ENCODE measurements at places on chromosomes 2 and 18.

DNA sequence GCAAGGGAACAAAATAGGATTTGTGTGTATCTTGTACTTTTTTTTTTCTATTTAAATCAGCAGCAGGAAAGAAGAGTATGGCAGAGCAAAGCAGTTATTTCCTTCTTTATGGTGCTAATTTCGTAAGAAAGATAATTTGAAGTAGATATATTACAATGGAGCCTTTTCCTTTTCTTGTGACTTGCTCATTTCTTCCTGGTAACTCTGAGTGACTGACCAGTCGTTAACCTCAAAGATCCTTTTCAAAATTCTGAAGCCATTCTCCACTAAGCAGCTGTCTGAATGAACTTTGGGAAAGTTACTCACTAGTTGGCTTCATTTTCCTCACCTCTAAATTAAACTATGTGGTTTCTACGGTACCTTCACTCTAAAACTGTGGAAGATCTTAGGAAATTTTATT is 24.6 kb downstream of the AFTPH start:
- DNase-seq = no peak

- DNase-seq = no peak
These were observed 291.6 kb downstream of the TNS1 start for GRCh38 chr2:217711188-217711587.

DNA sequence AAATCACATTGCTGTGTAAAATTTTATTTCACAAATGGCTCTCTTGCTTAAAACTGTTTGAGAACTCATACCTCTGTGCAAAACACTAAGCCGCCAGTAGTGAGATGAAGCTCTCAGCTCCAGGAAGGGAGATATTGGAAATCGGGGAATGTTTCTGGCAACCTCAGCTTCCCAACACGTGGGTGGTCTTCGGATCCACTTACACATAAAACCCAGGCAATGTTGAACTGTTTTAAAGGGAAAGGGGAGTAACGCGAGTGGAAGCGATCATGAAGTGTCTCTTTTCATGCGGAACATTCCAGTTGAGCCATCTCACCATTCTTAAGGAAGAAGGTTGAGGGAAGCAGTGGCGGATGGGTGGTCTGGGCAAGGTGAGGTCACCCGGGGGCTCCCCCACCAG is 136.8 kb downstream of the ASB1 start:
- DNase-seq = no peak

DNA sequence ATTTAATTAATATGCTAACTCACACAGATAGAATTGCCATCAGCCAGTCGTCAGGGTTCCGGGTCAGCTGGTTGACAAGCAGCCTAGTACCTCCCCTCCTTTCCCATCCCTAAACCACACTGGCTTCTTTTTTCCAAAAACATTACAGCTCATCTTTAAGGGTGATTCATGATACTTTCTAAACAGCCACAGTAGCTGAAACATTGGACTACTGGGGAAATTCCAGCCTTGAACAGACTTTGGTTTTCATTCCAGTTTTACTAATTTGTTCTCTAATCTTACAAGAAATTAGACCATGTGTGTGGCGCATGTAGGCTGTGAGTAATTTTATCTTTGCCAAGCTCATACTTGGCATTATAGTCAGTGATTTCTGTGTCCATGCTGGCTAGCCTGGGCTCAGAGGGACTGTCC is 110.8 kb downstream of the FMNL2 start:
- peak; percentile 27 for DNase-seq

DNA sequence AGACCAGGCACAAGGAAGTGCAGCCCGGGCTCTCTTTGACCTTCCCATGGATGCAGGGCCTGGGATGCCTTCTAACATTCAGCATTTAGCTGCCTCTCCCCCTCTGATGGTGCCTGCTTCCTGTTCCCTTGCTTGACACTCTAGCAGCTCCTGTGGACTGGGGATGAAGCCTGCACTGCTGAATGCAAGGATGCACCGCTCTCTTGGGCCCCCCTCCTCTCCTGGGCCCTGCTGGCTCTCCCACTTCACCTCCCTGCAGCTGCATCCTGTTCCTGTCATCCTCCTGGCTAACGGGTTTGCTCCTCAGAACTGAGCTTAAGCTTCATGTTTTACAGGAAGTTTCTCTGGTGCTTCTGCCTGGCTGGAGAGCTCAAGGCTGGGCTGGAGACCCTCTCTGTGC is 254.1 kb downstream of the TSN start:
- no peak for DNase-seq

DNA sequence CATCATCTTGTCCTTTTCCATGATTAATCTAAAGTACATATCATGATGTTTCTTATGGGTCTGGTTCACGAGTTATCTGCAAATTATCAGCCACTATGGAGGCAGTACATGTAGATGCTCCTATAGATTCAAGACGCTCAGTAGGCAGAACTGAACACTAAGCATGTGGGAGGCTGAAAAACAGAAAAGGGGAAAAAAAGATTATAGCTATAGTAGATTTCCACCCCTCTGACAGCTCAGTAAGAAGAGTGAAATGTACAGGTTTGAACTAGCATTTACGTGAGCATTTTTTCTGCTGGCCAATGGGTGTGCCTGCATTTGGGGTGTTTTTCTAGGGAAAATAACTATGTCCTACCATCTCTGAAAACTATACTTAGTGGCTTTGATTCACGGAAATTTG is 308.9 kb downstream of the ZEB2 start:
- DNase-seq = no peak

- DNase-seq = no peak
These were observed 12.4 kb upstream of the EPAS1 start for GRCh38 chr2:46284796-46285195.

DNA sequence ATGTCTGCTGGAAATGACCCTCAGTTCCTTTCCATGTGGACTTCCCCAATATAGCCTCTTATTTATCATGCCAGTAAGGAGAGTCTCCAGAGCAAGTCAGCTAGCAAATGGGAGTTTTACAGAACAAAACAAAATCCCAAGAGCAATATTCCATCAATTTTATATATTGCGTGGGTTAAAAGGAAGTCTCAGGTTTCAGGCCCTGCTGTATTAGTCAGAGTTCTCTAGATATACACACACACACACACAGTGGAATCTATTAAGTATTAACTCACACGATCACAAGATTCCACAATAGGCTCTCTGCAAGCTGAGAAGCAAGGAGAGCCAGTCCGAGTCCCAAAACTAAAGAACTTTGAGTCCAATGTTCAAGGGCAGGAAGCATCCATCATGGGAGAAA is 102.8 kb upstream of the MAP2 start:
- no peak for DNase-seq

- DNase-seq = no peak
These were observed 66.3 kb downstream of the UXS1 start for GRCh38 chr2:106127776-106128268.

DNA sequence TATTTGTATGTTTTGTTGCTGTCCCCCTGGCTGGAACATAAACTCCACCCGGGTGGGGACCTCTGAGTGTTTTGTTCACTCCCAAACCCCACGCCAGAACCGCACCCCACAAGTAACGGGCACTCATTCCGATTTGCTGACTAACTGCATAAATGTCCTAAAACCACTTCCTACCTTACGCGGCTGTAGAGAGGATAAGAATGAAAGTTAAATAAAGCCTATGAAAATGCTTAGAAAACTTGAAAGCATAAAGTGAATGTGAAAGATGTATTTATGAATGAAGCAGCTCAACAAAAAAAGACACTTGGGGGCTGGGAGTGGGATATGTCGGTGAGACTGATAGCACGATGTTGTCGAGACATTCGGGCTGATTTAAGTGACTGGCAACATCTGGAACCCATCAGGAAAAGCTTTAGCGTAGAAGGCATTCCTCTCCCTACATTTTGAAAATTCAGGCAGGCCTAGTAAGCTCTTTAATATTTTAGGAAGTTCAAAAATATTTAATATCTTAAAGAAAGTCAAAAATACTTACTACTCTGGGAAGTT is 206.7 kb downstream of the SH3RF3 start:
- peak; percentile 96 for DNase-seq

DNA sequence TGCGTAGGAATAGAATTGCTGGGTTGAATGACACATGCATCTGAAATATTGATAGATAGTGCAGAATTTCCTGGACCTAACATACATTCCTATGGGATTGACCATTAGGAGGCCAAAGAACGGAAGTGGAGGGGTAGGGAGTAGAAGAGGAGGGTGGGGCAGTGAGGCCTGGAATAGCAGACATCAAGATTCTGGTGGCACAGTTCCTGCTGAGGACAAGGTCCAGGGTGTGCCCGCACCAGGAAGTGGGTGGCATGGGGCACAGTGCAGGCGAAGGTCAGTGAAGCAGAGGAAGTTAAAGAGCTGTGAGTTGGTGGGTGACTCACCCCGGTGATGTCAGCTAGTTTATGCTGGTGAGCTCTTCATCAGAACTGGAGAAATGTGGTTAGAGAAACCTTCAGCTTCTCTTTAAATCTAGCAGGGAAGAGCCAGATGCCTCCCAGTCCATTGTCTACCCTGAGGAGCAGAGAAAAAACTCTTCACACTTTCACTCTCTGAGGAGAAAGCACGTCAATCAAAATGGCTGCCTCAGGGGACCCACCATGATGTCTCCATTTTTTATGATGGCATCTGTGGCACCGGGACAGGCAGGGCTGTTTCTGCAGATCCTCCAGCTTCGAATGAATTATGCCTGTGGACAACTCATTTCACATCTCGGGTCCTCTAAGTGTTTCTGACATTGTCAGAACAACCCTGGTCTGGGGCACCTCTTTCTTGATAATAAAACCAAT is 55.9 kb upstream of the CTLA4 start:
- DNase-seq = peak; percentile 90

- no peak for DNase-seq
These were observed 2.9 kb upstream of the SCYGR1 start for GRCh38 chr2:227390468-227391256.

GRCh38 chr2:235017441-235017840 is 65.6 kb downstream of the SH3BP4 start:
- no peak for DNase-seq

DNA sequence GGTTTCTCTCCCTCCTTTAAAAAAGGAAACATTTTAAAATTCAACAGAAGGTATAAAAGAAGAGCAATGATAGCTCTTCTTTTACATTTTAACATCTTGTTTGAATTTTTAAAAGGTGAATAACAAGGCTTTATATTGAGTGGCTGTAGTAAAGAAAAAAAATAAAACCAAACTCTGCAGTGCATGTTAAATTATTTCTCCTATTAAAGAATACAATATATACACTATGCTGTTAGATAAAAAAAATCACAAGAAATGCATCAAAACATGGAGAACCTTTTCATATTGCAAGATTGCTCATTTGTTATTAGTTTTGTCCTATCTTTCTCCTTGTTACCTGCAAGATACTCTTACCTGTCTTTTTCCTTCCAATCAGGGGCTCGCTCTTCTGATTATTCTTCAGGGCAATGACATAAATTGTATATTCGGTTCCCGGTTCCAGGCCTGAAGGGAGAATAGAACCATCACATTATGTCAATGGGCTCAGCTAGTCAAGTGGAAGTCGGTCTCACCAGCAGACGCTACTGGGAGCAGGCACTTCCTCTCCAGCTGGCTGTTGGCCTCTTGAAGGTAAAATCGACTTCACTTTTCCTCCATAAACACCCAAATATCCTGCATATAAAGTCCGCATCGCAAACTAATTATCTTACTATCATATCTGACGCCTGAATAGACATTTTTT is 61.2 kb downstream of the ATIC start:
- no peak for DNase-seq

- no peak for DNase-seq
These were observed 166.6 kb upstream of the TANK start for GRCh38 chr2:160993654-160994061.

GRCh38 chr2:50955081-50955480 is 76.9 kb downstream of the NRXN1 start:
- no peak for DNase-seq

GRCh38 chr2:37870829-37871228 is 54.3 kb upstream of the RMDN2 start:
- DNase-seq = no peak

DNA sequence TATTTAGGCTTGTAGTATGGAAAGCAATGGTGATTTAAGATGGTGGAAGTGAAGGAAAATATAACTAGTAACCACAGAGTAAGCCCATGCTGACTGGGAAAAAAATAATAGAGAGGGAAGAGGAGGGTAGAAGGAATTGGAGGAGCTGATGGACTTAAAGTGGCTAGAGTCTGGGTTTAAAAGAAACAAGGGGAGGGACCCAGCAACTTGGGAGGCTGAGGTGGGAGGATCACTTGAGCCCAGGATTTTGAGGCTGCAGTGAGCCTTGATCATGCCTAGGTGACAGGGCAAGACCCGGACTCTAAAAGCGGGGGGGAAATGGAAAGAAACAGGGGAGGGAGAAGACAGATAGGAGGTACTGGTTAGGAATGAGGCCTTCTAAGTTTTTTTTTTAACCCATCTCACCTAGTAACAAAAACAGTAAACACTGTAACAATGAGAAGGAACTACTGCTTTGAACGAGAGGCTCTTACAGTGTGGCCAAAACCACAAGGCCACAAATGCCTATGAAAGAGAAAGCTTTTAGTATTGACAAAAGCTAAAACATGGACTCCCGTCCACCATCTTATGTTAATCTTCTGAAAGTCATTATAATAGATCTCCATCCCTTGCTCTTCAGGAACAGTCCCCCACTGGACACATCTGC is 26.6 kb downstream of the METTL8 start:
- no peak for DNase-seq

GRCh38 chr2:37871456-37872191 is 53.5 kb upstream of the RMDN2 start:
- no peak for DNase-seq

DNA sequence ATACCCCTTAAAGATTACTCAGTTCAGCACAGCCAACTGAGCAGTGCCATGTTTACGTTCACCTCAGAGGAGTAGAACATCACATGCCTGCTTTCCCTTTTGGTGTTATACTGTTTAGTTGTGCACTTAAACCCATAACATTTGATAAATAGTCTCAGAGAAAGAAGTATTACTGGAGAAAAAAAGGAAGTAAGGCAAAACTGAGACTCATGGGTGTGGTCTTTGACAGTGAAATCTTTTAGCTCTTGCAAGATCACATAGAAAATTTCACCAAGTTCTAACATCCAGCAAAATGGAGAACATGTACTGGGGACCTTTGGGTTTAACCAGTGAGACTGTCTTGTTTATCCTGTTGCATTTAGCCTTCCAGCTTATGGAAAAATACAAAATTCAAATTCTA is 5.6 kb downstream of the TANK start:
- DNase-seq = no peak

GRCh38 chr2:149885468-149885867 is 297.9 kb upstream of the MMADHC start:
- DNase-seq = no peak

- peak; percentile 53 for DNase-seq
These were observed 66.1 kb upstream of the CDCA7 start for GRCh38 chr2:173288561-173288960.

DNA sequence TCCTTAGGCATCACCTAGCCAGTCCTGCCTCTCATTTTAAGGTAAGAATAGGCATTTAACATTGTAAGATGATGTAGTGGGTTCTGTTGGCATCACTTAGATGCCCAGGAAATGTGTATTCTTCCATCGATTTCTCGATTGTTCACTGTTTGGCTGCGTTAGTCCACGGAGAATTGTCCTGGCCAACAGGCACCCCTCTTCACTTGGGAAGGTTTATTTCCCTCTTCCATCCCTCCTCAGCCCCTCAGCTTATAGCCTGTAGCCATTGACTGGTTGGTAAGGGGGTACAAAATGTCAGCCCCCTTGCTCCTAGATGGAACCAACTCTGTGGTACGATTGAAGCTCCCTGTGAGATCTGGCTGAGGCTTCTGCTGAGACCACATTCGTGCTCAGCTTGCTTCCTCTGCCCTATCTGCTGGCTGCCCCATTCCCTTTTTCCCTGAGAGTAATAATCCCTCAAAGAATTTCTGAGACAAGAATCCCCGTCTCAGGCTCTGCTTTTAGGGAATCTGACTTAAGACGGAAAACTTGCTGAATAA is 43.4 kb downstream of the PLEKHA3 start:
- no peak for DNase-seq

- DNase-seq = no peak
These were observed 84.2 kb upstream of the UXS1 start for GRCh38 chr2:106278112-106278876.

All from HS-27A (cell line).